OCI-LY7 (cell line): ENCODE measurements at places on chromosomes 2 and 18.

GRCh38 chr18:60508108-60508507 is 135.5 kb upstream of the MC4R start:
- DNase-seq: no peak

DNA sequence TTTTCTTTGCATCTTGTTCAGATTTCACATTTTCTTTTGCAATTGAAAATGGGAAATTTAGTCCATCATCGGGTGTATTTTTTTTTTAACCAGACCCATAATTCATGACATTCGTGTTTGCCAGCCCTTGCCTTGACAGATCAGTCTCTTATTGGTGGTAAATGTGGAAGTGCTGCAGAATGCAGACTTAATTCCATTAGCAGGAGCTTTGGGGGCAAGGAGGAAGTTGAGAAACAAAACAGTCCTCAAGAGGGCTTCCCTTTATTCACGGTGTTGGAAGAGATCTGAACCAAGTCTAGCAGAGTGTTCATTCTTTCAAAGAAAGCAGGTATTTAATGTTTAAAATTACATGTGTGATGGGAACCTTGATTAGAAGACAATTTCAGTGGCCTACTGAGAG is 16.6 kb upstream of the RPE start:
- DNase-seq: no peak

DNA sequence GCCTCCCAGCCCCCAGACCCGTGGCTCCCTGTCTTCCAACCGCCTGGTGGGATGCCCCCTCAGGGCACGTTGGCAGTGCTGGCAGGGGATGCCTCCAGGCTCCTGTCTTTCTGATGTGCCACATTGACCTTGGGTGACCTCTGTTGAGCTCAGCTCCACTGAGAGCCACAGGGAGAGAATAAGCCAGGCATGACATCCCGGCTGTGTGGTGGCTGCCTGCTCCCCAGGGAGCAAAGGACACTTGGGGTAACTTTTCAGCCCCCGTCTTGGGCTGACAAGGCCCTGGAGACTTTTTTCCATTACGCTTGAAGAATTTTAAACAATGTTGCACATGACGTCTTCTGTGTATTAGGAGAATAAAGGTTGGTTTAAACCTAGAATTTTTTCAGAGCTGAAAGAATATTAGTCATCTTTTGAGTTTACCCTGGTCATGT is 246.0 kb downstream of the TSN start:
- no peak for DNase-seq

GRCh38 chr2:168143813-168144212 is 103.6 kb downstream of the STK39 start:
- DNase-seq: no peak

GRCh38 chr18:73352546-73352945 is 484.8 kb upstream of the NETO1 start:
- DNase-seq: no peak

DNA sequence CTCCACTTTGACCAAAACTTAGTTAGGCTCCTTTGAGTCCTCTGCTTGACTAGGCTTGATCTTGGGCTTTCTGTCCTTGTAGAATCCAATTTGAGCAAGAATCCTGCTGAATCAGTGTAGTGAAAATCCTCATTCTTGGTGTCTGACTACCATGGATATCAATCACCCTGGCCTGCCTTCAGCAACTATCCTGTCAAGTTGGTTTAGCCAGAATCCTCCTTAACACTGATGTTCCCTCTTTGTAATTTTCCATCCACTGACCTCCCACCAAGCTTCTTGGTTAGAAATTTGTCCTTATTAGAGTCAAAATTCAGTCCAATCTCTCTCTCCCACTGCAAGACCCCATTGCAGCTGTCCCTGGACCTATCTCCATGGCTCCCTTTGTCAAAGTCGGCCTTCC is 494 bp upstream of the RBM45 start:
- no peak for DNase-seq

DNA sequence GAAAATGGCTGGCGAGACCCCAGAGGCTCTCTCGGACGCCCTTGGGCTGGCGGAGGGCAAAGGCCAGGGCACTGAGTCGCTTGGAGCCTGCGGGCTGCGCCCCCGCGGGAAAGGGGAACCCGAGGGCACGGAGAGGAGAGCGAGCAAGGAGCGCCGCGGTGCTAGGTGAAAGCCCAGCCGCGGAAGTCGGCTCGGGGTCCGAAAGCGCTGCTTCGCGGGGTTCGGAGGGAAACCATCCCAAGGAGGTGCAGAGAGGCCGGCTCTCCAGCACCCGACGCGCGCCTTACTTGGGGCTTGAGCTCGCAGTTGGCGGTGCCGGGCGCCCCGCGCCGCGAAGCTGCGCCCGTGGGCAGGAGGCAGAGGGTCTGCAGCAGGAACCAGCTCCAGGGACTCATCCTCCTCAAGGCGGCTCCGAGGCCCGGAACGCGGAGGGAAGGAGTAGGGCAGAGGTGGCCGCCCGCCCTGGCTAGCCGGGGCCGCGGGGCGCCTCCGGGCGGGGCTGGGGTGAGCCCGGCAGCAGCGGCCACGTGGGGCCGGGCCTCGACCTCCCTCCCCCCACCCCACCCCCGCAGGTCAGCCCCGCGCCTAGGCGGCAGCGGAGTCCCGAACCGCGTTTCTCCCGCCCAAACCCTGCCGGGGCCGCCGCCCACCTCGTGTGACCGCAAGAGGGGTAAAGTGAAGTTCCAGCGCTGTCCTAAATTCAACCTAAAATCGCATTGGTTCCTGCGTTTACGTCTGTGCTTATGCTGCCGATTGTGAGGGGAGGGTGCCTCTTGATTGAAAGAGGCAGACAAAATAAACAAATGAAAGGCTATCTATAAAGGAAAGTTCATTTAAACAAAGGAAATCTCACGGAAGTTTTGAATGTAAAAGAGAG is at the start of gene TRABD2A:
Gene TRABD2A, minus strand, starts transcription at position 440 of the 877 bp plus-strand sequence. Its CDS starts 45 bp downstream, at position 395.
- no peak for DNase-seq
